AG10803 (cell line): ENCODE measurements at places on chromosomes 7 and 10.

DNA sequence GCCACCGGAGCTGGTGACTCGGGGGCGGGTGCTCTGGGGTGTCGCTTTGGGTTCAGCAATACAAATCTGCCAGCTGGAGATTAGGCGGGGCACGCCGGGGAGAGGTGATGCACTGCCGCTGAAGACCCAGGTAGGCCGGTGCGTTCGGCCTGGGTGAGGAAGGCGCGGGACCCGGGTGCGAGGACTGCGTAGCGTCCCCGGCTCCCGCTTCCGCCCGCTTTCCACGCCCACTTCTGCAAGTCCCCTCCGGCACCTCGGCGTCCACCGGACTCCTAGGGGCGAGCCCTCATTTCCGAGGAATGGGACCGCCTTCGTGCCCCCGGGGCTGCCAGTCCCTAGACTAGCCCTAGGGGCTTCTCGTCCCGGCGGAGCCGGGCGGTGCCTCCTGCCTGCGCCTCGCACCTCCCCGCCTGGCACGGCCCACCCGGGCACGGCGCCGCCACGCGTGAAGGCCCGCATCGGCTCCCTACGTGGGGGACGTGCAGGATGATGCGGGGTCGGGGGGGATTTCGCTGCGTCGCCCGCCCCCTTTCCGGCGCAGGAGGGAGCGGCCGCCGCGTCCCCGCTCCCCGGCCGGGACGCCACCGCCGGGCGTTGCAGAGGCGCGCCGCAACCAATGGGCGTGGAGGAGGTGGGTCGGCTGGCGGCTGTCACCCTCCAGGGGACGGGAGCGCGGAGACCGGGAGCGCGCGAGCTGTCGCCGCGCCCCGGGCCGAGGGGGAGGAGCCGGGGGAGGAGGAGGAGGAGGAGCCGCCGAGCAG lies 40.0 kb downstream of the HK1 start:
- peak; percentile 85 for DNase-seq

DNA sequence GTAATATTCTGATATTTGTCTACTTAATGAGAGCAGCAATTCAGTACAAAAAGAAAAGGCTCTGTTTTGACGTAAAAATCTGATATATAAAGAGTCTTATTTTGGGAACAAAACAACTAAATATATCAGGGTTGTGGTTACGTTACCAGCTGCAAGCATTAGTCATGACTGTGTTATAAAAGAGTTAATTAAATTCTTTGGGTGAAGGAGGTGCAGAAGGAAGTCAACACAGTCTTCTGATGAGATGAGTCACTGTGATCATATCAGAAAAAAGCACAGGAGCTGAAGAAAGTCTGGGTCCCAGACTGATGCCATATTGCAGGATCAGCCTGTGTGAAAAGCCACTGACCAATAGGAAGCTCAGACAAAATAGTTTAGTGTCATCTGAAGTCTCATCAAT lies 234.3 kb upstream of the TEX47 start:
- DNase-seq: peak; percentile 3

GRCh38 chr10:72186258-72186981 lies 29.4 kb upstream of the ANAPC16 start:
- peak; percentile 85 for DNase-seq

GRCh38 chr7:130444751-130445407 lies 4.1 kb upstream of the CEP41 start:
- DNase-seq: no peak

GRCh38 chr10:114810926-114811325 lies 10.7 kb upstream of the FHIP2A start:
- DNase-seq: no peak

- DNase-seq: no peak
Measured at GRCh38 chr7:20594023-20594422, 21.4 kb upstream of the ABCB5 start.
